ENCODE measurements at places on chromosomes 3 and 15.

DNA sequence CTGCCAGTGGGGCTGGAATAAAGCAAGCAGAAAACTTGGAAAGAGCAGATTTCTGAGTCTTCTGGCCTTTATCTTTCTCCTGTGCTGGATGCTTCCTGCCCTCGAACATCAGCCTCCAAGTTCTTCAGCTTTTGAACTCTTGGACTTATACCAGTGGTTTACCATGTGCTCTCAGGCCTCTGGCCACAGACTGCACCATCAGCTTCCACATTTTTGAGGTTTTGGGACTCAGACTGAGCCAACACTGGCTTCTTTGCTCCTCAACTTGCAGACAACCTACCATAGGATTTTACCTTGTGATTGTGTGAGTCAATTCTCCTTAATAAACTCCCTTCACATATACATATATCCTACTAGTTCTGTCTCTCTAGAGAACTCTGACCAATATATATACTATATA lies 706.6 kb downstream of the NR2F2 start:
- DNase-seq = no peak

DNA sequence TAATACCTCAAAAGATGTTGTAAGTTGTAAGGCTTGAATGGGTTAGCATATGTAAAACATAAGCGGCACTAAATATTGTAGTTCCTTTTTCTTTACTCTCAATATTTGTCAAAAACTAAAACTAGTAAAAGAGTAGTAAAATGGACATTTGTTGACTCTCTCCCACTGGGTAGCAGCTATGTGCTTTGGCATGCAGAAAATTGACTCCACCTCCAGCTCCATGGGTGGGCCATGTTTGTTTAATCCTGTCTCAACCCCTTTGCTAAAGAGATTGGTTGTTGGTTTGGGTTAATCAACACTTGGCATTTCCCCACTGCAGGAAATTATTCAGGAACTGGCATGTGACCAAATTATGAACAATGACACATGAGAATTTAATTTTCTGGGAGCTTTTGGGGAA lies 114.8 kb downstream of the EOMES start:
- no peak for DNase-seq

- no peak for DNase-seq
These were observed 219.8 kb downstream of the ROBO2 start for GRCh38 chr3:77259694-77260093.

DNA sequence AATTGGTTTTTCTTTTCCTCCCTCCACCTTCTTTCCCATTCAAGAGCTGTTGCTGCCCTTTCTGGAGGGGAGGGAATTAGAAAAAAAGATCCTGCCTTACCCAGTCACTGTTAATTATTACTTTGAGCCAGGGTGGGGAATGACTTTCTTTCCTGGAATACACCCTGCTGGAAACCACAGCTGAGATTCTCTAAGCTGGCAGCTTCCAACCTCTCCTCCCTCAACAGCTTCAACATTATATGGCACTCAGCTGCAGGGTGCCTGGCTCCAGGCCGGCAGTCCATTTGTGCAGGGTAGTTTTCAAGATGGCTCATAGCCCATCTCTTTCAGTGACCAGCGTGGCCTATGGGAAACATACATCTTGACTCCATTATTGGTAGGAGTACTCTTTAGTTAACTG lies 105.8 kb downstream of the UBE3A start:
- DNase-seq = no peak
